ENCODE measurements at places on chromosomes 7 and 10. TPM values are rescaled to one million over a fixed set of nuclear protein-coding genes. Genes with fewer than 3 reads are reported as not detected.

PPP1R17 gene
- 4.5 TPM for total RNA-seq

RPEL1 gene
- not detected for total RNA-seq

NT5C3A gene
- total RNA-seq = 25.4 TPM

PDE1C gene
- 8.5 TPM for total RNA-seq

GSTO2 gene
- total RNA-seq = 8.2 TPM

LRRC17 gene
- total RNA-seq = 1.5 TPM

GPER1 gene
- 5.0 TPM for total RNA-seq

MEPCE gene
- total RNA-seq = 27.5 TPM

UPK3B gene
- 11.2 TPM for total RNA-seq

SPDYE6 gene
- not detected for total RNA-seq

CLIP2 gene
- 48.9 TPM for total RNA-seq

AEBP1 gene
- 64.1 TPM for total RNA-seq

GLCCI1 gene
- total RNA-seq = 11.9 TPM

PDZD7 gene
- 1.4 TPM for total RNA-seq

ANXA8L1 gene
- 0.97 TPM for total RNA-seq

NACAD gene
- total RNA-seq = 7.3 TPM

SCIN gene
- total RNA-seq = 3.9 TPM

TET1 gene
- 29.0 TPM for total RNA-seq

IFIT2 gene
- total RNA-seq = 1.4 TPM

MUC12 gene
- total RNA-seq = 0.50 TPM

CABCOCO1 gene
- total RNA-seq = not detected

CALCR gene
- 0.10 TPM for total RNA-seq

GIMAP4 gene
- not detected for total RNA-seq

SEMA3D gene
- 87.6 TPM for total RNA-seq

WEE2 gene
- not detected for total RNA-seq

SRRM3 gene
- 8.4 TPM for total RNA-seq

TAS2R39 gene
- total RNA-seq = not detected

LAMB1 gene
- 141 TPM for total RNA-seq

MAGI2 gene
- 5.7 TPM for total RNA-seq

PKD2L1 gene
- 0.26 TPM for total RNA-seq

NUTM2E gene
- total RNA-seq = 0.86 TPM

PTN gene
- 16.2 TPM for total RNA-seq

RGR gene
- total RNA-seq = not detected

SLC18A3 gene
- total RNA-seq = 6.2 TPM

PILRA gene
- total RNA-seq = 2.8 TPM

FANK1 gene
- total RNA-seq = 11.8 TPM

SFRP4 gene
- total RNA-seq = 4.4 TPM

FGF8 gene
- not detected for total RNA-seq

UCMA gene
- not detected for total RNA-seq

GNAT3 gene
- total RNA-seq = 0.70 TPM

NPY gene
- total RNA-seq = 1.5 TPM

VSTM4 gene
- total RNA-seq = 2.6 TPM

TDRD1 gene
- total RNA-seq = not detected

LEP gene
- total RNA-seq = not detected

C7orf57 gene
- total RNA-seq = 0.36 TPM

MALRD1 gene
- total RNA-seq = 1.8 TPM

PNLIPRP1 gene
- total RNA-seq = not detected

ABCA13 gene
- total RNA-seq = 0.60 TPM

TM9SF3 gene
- 202 TPM for total RNA-seq

PAPOLB gene
- total RNA-seq = 0.07 TPM

HTR5A gene
- not detected for total RNA-seq
